ENCODE measurements at places on chromosomes 12 and 14.

- no peak for DNase-seq
Measured at GRCh38 chr12:48739618-48740269, 23.2 kb upstream of the CCNT1 start.

- DNase-seq: no peak
Measured at GRCh38 chr12:110578694-110579534, 4.2 kb downstream of the PPTC7 start.

DNA sequence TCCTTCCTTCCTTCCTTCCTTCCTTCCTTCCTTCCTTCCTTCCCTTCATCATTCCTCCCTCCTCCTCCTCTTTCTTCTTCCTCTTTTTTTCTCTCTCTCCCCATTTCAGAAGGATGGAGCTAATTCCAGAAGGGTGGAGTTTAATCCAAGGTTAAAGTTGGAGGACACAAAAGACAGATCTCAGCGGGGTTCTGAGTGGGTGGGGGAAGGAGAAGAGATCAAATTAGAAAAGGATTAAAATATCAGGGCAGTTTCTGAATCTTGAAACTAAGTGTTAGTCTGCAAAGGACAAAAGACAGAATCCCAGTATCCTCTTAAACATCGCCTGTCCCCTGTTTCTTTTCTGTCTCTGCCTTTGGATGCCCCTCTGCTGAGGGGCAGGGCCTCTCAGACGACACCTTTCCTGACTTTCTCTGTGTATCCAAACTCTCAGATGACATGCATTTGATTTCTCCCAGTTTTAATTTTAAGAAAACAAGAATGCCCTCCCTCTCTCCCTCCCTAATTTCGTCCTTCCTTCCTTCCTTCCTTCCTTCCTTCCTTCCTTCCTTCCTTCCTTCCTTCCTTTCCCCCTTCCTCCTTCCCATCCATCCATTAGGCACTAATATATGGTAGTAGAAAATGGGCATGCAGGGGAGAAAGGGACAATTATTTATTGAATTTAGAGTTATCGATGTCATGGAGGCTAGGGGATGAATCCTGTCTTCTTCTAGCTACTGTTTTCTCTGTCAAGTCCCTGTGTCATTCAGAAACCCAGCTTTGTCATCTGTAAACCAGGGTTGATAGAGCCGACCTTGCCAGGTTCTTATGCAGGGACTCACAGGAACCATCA, 269.1 kb downstream of the VRK1 start:
- DNase-seq: no peak

DNA sequence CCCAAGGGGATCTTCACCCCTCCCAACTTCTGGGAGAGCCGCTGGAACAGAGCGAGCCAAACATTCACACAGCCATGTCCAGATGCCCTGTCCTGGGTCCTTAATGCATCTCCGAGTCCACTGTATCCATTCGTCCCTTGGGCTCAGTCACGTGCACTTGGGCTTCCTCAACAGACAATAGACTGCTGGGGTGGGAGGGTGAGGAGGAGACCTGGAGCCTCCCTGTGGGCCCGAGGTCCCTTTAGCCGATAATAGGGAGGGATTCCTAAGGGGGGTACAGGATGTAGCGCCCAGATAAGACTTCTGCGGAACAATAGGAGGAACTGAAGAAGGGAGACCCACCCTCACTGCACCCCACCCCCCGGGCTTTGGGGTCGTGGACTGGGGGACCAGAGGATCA, 6.7 kb downstream of the ARHGEF25 start:
- no peak for DNase-seq

DNA sequence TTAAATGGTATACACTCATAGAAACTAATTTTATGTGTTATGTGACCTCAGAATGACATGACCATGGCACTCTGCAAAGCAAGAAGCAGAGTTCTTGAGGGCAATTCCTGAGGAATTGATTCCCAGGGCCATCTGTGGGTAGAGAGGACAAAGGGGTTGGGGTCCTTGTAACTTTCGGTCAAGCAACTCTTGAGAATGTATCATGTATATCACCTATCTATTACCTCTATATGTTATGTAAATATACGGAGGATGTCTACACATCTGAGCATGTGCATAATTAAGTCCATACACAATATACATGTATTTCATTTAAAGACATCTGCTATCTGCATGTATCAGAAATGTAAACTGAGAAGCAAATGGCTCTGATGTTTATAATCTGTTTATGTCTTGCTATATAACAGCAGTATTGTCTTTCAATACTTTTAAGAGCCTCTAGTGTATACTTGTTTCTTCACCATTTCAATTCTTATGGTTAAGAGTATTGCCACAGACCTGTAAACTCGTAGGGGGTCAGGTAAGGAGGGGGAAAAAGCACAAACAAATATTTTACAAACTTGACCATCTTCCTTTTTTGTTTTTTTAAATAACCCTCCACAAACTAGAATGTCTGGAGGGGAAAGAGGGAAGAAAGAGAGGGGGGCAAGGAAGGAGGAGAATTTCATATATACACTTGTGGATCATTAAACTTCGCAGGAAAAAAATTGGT, 4.5 kb downstream of the FOXA1 start:
- DNase-seq: no peak

- DNase-seq: no peak
Measured at GRCh38 chr12:64320611-64321010, 69.9 kb downstream of the C12orf56 start.

- no peak for DNase-seq
Measured at GRCh38 chr14:98940693-98941437, 331.1 kb downstream of the BCL11B start.

DNA sequence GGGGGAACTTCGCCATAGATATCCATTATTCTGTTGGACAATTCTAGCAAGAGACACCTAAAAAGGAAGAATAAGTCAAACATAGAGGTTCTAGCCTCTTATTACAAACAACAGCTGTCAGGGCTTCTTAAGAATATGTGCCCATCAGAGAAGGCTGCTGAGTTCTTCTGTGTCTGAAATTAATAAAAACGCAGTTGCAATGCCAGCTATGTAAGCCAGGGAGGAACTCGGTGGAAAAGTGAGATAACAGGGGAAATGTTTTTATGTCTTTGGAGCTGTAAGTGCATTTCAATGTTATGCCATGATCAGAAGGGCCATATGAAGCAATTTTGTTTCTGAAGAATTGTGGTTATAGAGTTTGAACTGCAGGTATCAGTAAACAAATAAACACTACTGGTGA, 95.0 kb downstream of the SYT1 start:
- DNase-seq: peak; percentile 37

DNA sequence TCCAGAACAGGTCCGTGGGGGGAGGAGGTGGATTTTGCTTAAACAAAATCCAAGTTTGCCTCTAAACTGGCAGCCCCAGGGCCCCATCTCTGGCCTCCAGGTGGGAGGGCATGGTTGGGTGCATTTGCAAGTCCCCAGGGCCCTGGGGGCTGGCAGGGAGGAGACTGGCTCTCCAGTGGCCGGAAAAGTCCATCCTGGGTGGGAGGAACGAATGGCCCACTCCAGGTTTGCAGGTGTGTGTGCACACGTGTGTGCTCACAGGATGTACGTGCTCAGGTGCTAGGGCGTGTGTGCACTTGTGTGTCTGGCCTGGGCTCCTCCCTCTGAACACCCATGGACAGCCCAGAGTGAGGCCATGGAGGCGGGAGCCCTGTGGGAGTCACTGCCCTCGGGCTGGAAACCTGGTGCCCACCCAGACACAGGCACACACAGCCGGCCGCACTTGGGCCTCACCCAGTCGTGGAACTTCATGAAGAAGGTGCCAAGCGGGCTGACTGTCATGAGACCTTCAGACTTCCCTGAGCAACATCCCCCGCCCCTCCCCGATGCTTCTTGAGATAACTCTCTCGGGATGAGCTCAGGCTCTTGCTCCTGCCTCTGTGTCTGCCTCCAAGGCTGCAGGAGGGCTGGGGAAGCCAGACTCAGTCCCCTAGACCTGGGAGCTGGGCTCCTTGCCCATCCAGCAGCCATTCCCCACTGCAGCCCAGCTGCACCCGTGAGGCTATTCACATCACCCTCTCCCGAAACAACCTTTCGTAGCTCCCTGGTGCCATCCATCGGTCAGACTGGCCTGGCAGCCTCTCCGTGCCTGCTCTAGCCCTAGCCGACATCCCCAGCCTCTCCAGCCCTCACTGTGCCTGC, 9.4 kb downstream of the AHNAK2 start:
- DNase-seq: peak; percentile 35

DNA sequence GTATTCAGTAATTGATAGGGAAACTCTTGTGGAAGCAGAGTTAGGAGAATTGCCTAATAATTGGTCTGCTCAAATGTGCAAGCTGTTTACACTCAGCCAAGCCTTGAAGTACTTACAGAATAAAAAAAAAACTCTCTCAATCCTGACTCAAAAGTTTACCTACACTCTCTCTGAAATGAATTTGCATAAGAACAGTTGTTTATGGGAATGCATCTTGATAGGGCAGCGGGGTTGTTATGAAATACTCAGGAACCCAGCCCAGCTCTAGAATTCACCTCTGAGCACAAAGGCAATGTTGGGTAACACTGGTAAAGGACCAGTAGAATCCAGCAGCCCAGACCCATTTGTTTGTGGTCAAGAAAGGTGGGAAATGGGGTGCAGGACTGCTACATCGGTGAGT, 267.0 kb downstream of the CPNE8 start:
- no peak for DNase-seq

DNA sequence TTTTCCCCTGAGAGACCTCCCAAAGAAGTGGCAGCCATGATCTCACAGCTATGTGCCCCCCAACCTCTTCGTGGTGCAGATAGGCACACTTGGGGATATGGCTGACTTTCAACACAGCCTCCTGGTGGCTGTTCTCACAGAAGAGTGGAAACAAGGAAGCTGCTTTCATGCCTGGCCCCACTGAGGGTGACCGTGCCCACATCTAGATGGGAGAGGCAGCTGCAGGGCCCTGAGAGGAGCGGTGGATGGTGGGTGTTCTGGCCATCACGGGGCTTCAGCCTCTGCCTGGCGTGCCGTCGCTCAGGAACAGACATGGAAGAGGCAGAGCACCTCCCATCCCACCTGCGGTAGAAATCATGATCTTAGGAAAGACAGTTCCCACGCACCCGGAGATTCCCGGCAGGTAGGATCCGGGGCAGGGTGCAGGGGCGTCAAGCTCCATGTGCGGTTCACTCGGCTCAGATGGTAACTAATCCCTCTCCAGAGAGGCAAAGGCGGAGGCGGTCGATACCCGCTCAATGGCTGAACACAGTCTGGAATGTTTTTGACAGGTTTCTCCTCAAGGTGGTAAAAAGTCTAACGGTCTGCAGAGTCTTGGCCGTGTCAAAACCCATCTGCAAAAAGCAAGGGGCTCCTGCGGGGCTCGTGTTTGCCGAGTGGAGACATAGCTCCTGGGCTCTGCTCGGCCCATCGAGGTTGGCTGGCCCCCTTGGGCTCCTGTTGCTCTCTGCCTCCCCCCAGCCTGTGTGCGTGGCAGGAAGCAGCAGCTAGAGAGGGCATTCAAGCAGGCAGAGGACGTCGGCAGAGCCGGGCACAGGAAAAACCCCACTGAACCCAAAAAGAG, 225.2 kb upstream of the RTL1 start:
- no peak for DNase-seq

DNA sequence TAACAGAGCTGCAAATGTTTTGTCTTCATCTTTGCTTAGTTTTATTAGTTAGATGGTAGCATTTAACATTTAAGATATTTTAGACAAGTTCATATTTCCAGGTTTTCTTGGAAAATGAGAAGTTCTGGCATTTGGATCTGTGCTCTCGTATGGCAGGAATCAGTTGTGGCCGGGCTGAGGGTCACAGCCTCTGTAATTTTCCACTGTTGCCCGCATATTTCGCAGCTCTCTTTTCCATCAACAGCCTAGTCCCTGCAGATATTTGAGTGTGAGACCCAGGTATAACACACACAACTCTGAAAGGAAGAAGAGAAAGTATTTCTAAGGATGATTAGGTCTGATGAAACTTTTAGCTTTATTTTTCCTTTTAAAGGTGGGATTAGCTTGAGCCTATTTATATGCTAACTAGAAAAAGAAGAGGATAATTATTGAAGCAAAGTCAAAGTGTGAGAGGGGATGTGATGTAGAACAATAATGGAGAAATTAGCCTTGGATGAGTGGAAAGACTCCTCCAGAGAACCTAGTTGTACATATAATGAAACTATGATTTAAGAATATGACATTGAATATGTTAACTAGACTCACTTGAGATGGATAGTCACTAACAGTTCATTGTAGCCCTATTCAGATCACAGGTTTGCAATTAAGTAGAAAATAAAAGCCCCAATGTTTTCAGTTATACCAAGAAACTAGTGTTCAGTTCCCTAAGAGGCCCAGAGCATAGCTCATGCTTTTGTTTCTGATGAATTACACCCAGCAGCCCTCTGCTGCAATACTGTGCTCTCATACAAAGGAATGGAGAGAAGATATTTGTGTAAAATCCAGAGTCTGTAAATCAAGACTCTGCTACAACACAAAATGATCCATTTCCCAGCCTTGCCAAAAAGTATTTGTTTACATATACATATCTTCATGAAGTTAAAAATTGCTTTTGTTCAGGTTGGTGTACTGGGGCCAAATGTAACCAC, 158.4 kb downstream of the C12orf50 start:
- peak; percentile 86 for DNase-seq

DNA sequence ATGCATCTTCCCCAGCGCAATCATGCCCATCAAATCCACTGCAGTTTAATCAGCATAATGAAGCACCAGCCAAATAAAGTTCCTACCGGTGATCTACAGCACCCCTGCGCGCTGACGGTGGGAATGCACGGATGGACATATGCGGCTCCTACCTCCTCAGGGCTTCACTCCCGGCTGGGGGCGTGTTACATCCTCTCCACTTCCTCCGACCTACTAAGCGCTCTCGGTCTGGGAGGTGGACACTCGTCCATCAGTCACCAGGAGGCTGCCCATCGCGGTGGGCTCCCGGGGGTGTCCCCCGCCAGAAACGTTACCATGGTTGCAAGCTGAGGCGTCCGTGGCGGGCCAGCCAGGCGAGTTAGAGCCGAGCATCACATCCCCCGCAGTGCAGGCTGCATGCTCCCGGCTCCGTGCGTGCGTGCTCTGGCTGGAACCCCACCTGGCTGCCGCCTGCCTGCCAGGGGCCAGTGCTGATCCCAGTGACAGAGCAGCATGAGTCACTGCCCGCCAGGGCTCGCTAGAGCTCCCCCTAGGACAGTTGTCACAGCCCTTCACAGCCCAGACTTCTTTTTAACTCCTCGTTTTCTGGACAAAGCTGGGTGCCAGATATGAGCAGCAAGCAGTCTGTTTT, 73.0 kb downstream of the CIT start:
- peak; percentile 42 for DNase-seq

GRCh38 chr12:51827925-51828818, 20.3 kb downstream of the FIGNL2 start:
- DNase-seq: peak; percentile 68

- peak; percentile 98 for DNase-seq
Measured at GRCh38 chr14:51873221-51873893, 12.9 kb downstream of the GNG2 start.

GRCh38 chr12:109709401-109709991, 4.1 kb upstream of the FAM222A start:
- no peak for DNase-seq

GRCh38 chr12:120196363-120196762, 1.8 kb upstream of the GCN1 start:
- DNase-seq: peak; percentile 34

GRCh38 chr12:87246726-87247125, 782.5 kb downstream of the C12orf50 start:
- DNase-seq: no peak

DNA sequence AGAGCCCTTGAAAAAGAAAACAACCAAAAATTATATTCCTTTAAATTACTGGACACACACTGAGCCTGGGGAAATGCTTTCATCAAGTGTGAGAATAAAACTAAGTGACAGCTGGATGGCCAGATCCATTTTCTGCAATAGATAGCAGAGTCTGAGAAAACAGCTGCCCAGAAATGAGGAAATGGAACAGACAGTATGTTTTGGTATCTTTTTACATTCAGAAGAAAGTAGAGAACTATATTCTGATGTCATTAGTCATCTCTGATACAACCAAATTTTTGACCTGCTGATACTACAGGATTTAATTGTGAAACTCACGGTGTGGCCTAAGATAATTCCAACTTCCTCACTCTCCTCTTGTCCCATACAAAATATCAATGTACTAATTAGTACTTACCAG, 78.2 kb downstream of the HMGA2 start:
- peak; percentile 73 for DNase-seq
